EH (cell line): ENCODE measurements at places on chromosomes 12 and 14.

- peak; percentile 80 for DNase-seq
These were observed 84.1 kb upstream of the RESF1 start for GRCh38 chr12:31874961-31875608.

DNA sequence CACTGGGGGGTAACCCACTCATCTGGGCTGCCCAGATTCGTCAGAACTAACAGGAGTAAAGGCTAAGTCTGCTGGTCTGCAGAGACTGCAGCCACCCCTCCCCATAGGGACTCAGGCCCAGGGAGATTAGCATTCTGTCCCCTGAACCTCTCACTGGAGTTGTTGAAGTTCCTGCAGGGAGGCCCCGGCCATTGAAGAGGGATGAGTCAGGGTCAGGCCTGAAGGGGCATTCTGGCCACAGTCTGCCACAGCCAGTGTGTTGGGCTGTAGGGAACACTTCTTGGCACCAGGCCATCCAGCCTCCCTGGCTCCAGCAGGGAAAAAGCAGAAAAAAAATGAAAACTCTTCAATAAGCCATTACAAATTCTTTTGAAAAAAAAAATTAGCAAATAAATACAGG lies 35.3 kb downstream of the KLRK1 start:
- DNase-seq, result peak; percentile 64

GRCh38 chr12:107254258-107254856 lies 161.0 kb upstream of the CRY1 start:
- DNase-seq, result no peak

- DNase-seq, result no peak
These were observed 3.7 kb upstream of the ZBTB39 start for GRCh38 chr12:57009949-57010626.

DNA sequence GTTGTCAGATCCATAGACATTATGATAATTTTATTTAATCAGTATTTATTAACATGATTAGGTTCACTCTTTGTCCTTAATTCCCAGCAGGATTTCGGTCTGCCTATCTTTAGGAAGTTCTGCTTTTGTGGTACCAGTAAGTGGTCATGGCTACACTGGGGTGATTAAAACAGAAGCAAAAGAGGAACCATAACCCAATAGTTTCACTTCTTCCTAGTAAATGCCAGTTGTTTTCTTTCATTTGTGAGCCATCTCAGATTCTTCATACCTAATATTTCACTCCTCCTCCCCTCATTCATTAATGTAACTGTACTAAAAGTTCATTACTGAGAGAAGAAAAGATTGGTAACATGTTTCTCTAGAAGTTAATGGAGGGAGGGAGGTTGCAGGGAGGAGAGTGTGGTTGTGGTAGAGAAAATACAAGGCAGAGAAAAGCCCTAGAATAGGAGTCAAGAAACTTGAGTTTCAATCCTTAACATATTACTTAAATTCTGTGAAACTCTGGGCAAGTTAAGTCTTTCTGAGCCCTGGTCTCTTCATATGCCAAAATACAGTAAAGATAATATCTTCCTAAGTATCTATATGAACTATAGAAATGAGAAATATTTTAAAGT lies 101.2 kb downstream of the PEBP1 start:
- no peak for DNase-seq

GRCh38 chr12:51872689-51872981 lies 15.3 kb upstream of the ANKRD33 start:
- DNase-seq, result no peak

DNA sequence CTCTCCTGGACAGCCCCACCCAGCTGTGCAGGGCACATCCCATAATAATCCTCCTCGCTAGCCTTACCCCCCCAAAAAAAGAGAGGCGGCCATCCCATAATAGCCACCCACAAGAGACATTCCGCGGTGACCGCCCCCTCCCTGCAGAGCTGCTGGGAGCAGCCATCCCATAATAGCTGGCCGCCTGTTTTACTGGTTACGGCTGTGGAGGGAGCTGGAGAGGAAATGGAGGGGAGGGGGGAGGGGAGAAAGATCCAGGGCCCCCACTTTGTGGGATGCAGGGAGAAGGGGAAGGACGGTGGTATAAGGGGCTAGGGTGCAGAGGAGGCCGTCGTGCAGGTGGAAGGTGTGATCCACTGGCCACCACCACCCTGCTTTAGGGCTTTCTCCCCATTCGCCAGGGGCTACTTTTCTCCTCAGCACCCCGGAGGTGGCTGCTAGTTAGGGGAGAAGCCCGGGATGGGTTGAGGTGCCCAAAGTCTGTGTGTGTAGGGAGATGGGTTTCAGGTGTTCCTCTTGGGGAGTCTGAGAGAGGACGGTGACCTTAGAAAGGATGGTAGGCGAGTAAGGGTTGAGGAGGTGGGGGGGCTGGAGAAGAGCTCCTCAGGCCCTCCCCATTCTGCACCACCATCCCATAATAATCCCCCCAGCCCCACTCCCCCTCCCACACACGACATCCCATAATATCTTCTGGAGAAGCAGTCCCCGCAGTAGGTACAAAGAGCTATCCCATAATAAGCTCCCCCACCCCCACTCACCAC lies 6.0 kb upstream of the CHD4 start:
- DNase-seq, result peak; percentile 83

- DNase-seq, result no peak
These were observed 1569.0 kb upstream of the FLRT2 start for GRCh38 chr14:83960832-83961512.

DNA sequence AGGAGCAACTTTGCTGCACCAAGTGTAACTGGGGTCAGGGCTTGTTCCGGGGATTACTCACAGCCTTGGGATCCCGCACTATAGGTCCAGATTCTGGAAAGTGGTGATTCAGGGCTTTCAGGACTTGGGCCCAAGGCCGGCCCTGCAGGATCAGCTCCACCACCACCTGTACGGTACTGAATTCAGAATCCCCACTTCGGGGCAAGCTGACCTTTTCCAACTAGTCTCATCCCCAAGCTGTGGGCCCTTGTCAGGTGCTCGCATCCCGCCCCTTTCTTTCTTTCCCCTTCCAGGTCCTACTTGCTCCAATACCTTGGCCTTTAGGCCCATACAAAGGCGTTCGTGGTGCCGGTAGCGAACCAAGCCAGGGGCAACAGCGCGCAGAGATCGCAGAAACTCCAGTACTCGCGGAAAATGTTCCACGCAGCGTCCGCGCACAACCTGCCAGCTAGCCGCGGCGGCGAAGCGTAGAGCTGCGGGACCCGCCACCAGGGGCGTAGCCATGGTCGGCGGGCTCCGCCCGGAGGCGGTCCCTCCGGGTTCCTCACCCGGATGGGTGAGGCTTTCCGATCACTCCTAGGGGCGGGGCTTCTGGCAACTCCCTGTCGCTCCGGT lies 487 bp downstream of the TINF2 start:
- DNase-seq, result peak; percentile 94

DNA sequence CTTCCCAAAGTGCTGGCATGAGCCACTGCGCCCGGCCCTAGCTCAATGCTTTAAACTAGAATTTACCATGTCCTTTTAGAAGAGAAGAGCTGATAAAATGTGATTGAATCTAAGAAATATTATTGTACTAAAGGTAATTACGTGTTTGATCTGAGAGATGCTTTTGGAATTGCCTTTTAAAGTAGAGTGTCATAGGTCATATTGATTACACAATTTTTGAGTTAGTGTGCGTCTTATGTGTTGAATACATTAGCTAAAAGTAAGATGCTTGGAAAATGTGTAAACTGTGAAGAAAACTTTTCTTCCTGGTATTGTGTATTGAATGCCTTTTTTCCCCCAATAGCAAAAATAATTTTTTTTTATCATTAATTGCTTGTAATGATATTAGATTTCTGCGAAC lies 41.7 kb downstream of the MIA2 start:
- no peak for DNase-seq

GRCh38 chr14:52402812-52403526 lies 88.9 kb downstream of the PTGER2 start:
- DNase-seq, result peak; percentile 19

- peak; percentile 93 for DNase-seq
These were observed 20.4 kb downstream of the DLK1 start for GRCh38 chr14:100747021-100747586.

DNA sequence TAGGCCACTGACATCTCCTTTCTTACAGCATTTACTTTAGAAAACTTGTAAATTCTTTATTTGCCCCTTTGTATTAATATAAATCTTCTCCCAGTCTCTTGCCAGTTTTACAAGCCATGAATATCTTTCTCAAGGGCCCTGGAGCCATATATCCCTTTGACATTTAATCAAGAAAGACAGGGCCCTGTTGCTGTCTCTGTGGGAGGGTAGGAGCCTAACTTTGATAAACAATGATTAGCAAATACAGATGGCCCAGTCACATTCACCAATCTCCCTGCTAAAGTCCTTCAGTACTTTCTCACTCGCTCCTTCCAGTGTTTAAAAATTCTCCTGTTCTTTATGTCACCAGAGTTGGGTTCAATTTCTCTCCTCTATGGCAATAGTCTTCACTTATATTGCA lies 479.8 kb upstream of the USP15 start:
- no peak for DNase-seq
